ENCODE measurements at places on chromosomes 7 and 10. TPM values are rescaled to one million over a fixed set of nuclear protein-coding genes. Genes with fewer than 3 reads are reported as not detected.

Gene SCIN
- 0.49 TPM for total RNA-seq

Gene ADAM12
- total RNA-seq, result 5.4 TPM

Gene SPDYE5
- total RNA-seq, result not detected

Gene NAT16
- 0.06 TPM for total RNA-seq

Gene MIOS
- total RNA-seq, result 19.2 TPM

Gene IKZF1
- total RNA-seq, result not detected
